ENCODE measurements at places on chromosomes 7 and 10.

DNA sequence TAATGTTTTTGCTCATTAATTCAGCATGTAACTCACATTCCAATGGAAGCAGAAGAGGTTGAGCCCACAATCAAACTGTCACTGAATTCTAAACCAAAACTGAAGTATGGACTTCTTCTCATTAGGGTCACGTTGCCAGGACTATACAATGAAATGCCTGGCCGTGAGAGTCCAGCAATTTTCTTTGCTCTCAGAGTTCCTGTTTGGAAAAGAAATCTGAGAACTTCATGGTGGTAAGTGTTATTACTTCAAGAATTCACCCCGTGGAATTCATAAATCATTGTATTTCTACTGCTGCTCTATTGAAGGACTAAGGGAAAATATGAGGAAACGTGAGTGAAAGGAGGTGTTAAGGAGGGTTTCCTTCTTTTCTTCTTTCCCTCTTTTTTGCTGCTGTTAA is 441.8 kb upstream of the AKR1E2 start:
- no peak for DNase-seq

DNA sequence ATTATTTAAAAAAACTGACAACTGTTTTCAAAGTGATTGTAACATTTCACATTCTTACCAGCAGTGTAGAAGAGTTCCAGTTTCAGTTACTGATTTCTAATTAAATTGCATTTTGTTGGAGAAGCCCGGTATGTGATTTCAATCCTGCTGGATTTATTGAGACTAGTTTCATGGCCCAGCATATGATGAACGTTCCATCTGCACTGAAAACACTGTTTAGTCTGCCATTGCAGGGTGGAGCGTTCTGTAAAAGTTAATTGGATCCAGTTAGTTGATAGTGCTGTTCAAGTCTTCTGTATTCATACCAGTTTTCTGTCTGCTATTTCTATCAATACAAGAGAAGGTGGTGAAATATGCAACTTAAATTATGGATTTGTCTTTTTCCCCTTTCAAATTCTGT is 37.3 kb upstream of the CCNY start:
- no peak for DNase-seq

- DNase-seq: no peak
Observed at GRCh38 chr10:7529638-7530037, 118.8 kb upstream of the SFMBT2 start.

DNA sequence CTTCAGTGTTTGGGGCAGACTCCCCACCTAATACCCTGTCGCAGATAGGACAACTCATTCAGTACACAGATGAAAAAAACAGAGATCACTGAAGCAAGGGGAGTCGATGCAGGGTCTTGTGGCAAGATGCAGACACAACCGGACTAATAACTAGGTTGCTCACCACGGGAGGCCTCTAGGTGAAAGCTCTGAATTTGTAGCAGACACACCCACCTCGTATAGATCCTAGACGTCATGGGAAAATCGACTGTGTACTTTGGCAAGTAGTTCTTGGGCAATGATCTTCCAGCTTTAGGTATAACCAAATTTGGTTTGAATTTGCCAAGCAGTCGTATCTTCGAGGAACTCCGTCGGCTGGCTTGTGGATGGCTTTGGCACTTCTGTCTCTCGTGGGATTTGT is 88.1 kb downstream of the TCF7L2 start:
- DNase-seq: no peak

GRCh38 chr7:90326500-90326899 is 5.4 kb upstream of the FAM237B start:
- DNase-seq: no peak

GRCh38 chr10:80158598-80159127 is 26.1 kb downstream of the PLAC9 start:
- no peak for DNase-seq

DNA sequence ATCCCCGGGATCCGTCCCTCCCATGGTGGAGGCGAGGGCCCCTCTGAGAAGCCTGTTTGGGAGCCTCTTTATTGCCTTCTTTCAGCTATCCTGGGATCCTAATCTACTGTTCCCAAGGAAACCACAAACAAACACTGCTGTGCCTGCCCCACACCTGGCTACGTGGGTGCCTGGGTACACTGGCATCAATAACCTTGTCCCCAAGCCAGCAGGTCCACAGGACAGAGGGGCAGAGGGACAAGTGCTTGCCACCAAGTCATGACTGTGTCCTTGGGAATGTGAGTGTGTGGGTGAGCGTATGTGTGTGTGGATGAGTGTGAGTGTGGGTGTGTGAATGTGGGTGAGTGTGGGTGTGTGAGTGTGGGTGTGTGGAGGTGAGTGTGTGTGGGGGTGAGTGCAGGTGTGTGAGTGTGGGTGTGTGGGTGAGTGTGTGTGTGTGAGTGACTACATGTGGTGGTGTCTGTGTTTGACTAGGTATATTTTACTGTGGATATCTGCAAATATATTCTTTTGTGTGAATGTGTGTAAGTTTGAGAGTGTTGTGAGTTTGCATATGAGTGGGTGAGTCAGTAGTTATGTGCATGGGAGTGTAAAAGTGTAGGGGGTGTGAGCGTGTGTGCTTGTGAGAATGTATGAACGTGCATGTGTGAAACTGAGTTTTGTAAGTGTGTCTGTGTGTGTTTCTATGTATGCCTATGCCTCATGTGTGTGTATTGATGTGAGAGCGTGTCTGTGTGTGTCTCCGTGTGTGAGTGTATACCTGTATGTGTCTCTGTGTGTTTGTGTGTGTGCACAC is 96.1 kb downstream of the TNS3 start:
- DNase-seq: no peak

DNA sequence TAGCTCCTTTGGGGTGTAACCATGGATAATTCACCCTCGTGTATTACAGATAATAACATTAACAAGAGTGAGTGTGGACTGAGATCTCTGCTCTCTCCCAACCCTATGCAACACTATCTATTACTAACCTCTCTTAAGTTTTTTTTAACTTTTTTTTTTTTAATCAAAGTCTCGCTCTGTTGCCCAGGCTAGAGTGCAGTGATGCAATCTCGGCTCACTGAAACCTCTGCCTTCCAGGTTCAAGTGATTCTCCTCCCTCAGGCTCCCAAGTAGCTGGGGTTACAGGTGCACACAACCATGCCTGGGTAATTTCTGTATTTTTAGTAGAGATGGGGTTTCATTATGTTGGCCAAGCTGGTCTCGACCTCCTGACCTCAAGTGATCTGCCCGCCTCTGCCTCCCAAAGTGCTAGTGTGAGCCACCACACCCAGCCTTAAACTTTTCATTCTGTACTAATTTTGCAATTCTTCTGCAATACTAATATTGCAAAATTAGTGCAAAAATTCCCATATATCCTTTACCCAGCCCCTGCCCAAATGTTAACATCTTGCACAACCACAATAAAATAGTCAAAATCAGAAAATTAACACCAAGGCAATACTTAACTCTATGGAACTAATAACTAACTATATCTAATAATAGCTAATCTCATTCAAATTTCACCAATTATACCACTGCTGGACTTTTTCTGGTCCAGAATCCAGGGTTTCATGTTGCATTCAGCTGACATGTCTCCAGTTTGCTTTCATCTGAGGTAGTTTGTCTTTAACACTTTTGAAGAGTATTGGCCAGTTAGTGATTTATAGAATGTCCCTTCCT is 66.5 kb upstream of the TCF7L2 start:
- no peak for DNase-seq

GRCh38 chr10:44706745-44707144 is 204.4 kb upstream of the TMEM72 start:
- DNase-seq: no peak

GRCh38 chr7:36961693-36962092 is 237.4 kb upstream of the AOAH start:
- DNase-seq: no peak

GRCh38 chr7:133556048-133556447 is 303.2 kb downstream of the EXOC4 start:
- DNase-seq: no peak

GRCh38 chr10:58937423-58937822 is 239.0 kb upstream of the PHYHIPL start:
- DNase-seq: no peak

DNA sequence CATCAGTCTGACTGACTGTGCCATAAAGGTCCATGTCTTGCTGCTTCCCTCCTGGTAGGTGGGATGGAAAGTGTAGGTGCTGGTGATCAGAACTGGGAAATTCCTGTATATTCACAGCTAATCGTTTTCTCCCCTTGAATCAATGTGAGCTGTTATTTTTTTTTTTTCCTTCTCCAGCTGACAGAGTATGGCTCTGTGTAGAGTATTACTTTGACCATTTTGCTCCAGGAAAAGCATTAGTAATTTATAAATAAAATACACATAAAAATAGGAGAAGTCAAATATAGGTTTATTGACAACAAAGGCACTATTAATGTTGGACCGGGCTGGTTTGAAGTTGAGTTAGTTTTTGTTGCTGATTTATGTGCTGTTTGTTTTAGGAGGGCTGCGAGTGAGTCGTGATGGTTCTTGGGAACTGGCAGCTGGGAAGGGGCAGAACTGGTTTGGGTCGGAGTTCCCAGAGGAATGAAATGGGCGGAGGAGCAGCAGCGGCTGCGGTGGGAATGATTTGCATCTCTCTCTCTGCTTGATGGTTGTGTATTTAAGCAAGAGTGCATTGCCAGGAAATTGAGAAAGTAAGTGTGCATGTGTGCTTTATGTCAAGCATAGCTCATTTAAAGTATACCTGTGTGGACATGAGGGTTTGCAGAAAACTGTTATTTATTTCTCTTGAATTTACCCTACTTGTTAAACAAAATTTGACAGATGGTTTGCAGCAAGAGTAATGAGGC is 80.9 kb downstream of the LRMDA start:
- DNase-seq: no peak

DNA sequence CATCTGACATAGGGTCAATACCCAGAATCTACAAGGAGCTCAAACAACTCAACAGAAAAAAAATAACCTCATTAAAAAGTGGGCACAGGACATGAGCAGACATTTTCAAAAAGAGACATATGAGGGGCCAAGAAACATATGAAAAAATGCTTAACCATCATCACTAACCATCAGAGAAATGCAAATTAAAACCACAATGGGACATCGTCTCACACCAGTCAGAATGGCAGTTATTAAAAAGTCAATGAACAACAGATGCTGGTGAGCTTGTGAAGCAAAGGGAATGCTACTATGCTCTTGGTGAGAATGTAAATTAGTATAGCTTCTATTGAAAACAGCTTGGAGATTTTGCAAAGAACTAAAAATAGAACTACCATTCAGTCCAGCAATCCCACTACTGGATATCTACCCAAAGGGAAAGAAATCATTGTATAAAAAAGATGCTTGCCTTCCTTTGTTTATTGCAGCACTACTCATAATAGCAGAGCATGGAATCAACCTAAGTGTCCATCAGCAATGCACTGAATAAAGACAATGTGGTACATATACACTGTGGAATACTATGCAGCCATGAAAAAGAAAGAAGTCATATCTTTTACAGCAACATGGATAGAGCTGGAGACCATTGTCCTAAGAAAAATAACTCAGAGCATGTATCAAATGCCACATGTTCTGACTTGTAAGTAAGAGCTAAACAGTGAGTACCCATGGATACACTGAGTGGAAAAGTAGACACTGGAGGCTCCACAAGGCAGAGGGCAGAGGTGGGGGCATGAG is 139.8 kb downstream of the ADARB2 start:
- DNase-seq: no peak

DNA sequence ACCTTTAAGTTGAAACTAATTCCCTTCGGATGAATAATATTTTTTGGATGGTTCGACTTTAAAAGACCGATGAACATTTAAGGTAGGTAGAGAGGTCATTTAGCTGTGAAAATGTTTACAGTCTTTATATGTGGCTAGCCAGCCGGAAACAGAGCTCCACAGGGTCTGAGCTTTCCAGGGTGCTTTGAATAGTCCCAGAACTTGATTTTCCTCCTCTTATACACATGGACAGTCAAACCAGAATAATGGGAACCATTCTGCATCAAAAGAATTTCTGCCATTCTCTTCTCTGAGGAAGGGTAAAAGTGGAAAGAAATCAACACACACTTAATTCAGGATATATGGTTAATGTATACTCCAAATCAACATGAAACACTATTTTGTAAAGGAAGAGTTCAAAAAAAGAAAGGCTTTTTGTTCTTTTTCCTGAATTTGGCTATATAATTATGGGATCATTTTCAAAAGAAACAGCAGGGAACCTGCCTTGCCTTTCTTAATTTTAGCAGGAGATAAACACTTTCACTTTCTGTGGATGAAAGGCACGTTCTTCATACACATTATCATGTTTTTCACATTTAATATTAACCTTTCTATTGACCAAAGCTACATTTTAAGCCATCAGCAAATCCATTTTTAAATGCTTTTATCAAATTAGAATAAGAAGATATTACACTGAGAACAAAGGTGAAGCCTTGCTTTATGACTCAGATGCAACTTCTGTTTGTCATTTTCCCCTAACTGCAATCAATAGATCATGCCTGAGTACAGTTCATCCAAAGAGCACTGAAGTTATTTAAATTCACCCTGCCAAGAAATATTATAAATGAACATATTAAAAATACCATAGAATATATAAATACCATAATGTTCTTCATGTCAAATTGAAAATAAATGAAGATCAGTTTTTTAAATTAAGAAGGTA is 307.3 kb downstream of the THSD7A start:
- DNase-seq: no peak

- no peak for DNase-seq
Observed at GRCh38 chr10:17075533-17076359, 53.9 kb downstream of the CUBN start.

DNA sequence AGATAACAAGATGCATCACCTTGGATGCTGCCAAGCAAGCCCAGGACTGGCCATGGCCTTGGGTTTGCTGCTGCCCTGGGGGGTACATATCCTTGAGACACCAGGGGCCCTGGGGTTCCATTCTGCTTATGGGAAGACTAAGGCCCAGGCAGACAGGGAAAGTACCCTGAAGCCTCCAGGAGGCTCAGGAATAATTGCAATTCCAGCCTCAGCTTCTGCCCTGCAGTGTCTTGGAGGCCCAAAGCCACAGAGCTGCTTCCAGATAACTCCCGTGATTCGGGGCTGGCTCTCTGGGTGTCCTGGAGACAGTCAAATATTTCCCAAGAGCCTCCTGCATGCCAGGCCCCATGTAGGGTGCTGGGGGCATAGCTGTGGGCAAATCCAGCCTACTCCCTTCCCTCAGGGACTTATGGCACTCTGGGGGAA is 22.6 kb downstream of the MYL10 start:
- DNase-seq: no peak

- no peak for DNase-seq
Observed at GRCh38 chr10:33216661-33217427, 117.6 kb downstream of the NRP1 start.

Data from stimulated activated naive B cell treated with anti-CD40 and anti-IgM and Interleukin-4, amounts not matched to agents 10 μg/mL and 1 μg/mL and 100 μg/mL, for 72 hours (primary cell).